NCI-H524 treated with DMSO at 0.1 percent for 48 hours (cell line): ENCODE measurements at places on chromosomes 4 and X.

- no peak for DNase-seq
Measured at GRCh38 chr4:76434901-76435527, at the start of gene SHROOM3. Gene SHROOM3 (plus strand): TSS chr4:76435229. CDS start chr4:76436053, 824 bp downstream.

DNA sequence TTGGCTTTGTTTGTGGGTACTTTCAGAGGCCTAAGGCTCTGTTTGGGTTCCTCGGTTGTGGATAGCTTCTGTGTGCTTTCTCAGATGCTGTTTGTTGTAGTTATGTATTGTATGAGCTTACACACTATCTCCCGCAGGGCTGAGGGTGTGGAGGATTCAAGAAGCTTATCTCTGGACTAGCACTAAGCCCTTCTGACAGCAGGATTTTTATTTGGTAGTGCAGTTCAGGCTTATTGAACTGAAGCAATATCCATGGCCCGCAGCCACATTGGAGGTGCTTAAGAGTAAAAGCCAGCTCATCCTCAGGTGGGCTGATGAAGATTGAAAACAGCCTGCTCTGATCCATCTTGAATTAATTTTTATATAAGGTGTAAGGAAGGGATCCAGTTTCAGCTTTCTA lies 128.2 kb downstream of the RASGEF1B start:
- no peak for DNase-seq

DNA sequence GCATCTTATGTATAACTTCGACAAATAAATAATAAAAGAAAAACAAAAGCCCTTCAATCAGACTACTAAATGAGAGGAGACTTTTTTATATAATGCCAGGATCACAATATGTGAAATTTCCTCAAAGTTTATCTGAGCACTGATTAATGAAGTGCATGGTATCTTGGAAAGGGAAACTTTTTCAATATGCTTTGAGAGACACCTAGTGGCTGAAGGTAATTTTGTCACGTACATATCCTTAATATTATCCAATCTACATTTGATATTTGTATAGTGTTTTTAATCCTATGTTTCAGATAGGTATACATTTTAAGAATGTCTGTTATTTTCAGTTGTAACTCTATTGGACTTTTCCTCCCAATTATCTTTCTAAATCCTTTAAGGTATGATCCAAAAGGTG lies 146.8 kb downstream of the KLHL4 start:
- no peak for DNase-seq

DNA sequence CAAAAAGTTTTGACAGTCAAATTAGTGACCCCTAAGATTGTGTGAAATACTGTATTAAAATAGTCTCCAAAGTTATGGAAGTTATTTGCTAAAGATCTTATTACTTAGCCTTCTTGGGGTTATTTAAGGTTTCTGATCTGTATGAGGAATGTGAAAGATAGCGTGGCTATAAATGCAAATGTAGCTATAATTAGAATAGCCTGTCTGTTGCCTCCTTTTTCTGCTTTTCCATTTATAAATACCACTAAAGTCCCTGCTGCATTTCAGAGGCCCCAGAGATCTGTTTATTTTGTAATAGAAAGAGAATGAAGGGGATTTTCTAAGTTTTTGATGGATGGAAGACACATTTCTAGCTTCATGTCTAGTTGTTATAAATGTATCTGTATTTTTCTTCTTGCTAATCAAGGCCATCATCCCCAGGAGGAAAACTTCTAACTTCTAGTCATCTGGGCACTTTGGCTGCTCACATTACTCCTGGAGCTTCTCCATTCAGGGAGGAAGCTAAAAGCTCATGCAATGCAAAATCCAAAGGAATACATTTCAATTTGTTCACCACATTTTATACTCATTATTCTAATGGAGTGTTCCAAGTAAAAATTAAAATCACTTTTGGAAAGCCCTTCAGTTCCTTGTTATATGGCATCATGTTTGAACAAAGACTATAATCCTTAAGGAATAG lies 73.9 kb downstream of the INTS12 start:
- DNase-seq, result no peak

GRCh38 chr4:121237069-121237399 lies 72.9 kb upstream of the TNIP3 start:
- DNase-seq, result no peak

DNA sequence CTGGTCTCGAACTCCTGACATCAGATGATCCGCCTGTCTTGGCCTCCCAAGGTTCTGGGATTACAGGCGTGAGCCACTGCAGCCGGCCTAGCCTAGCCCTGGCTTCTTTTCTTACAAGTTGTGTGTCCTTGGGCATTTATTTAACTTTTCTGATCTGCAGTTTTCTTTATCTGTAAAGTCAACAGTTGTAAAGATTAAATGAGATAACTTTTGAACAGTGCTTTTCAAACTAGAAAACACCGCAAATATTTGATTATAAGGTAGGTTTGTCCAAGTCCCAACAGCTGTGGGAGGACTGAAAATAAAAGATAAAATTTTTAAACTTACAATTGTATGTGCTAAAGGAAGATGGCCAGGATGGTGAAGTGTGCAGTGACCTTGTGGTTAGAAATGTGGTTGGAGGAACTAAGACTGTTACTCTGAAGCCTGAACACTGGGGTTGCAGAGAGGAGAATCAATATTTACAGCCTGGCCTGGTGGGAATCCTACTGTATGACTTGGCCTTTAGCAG lies 44.8 kb downstream of the GSX2 start:
- DNase-seq, result no peak

DNA sequence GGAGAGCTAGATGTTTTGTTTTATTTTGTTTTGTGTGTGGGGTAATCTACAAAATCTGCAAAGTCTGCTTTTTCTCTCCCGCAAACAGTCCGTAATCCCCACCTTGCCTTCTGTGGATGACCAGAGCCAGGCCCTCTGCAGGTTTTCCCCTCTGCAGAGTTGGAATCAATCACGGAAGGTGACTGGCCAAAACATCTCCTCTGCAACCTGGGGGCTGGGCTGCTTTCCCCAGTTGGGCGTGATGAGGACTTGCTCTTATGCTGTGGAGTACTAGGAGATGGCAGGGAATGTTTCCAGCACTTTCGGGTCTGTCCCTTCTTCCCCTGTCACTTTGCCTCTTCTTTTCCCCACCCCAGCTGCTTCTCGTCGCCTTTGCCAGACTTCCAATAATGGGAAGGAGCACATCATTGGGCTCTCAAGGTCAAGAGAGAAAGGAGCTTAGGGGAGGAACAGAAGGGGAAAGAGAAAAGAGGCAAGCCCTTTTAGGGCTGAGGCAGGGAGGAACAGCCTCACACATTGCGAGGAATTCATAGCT lies 1.1 kb downstream of the TMEM35A start:
- no peak for DNase-seq

GRCh38 chr4:55838356-55838755 lies 15.1 kb upstream of the EXOC1 start:
- no peak for DNase-seq

GRCh38 chr4:47530801-47531200 lies 45.7 kb downstream of the ATP10D start:
- DNase-seq, result no peak

DNA sequence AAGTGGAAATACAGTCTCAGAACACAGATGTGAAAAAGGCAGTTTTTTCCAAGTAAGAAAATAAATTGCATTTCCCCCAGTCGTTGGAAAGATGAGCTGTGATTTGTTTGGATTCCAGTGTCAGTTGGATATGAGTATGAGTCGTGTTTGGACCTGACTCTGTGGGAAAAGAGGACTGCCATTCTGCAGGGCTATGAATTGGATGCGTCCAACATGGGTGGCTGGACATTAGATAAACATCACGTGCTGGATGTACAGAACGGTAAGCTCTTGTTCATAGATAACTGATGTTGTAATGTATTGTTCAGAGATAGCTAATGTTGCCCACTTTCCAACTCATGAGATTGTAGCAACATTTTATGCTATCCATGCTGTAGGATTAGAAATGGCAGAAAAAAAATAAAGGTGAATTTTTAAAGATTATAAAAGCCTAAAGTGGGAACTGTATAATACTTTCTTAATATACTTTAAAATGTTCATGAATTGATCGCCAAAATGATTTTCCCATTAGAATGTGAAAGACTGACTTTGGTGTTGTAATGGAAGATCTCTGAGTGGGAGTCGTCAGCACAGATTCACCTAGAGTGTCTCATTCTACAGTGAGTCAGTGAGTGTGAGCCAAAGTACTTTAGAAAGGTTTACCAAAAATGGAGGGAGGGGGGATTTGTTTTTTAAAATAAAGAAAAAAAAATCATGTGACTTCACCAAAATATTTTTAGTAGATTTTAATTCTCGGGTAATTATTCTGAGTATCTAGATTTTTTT lies 178.7 kb downstream of the DCTD start:
- DNase-seq, result no peak

DNA sequence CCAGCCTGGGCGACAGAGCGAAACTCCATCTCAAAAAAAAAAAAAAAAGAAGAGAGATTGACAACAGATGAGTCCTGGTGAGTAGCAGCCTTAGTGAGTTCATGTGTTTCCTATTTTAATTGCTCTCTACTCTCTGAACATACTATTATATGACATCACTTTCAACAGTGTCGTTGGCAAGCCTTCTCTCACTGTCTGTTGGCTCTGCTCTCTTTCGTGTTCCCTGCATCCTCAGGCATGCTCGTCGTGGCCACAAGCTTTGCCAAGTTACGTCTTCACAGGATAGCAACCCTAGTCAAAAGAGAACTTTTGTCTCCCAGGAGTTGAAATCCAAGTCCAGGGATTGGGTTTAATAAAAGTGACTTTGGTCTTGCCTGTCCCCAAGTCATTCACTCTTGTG lies 117.1 kb upstream of the EGFL6 start:
- no peak for DNase-seq

DNA sequence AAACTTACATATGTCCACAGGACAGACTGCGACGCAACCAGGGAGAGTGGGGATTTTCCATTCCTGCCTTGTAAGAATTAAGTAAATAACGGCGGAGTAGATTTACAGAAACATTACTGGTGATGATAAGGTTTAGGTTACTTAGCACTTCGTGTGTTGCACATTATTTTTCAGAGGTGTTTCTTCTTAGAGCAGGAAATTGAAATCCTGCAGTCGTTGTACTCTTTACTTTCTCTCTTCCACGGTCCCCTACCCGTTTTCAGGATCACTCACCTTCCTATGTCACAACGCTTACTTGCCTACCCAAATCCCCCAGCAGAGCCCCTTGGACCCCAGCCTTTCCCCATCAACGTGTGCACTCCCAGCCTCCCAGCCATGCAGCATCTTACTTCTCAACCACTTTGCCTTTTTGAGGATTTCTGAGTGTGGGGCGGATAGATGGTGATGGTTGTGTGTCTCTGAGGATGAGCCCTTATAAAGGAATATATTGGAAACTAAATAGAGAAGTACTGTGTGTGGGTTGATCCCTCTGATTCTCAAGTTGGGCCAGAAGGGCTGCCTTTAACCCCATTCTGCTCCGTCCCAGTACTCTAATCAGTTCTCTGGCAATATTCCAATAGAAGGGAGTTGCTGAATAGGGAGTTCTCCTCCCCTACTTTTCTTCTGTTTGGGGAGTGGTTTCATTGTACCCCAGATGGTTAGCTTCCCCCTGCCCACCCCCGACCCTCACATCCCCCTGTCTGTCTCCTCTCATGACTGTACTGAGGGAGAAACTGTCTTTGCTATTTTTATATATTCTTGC lies 1.6 kb downstream of the MID2 start:
- no peak for DNase-seq

DNA sequence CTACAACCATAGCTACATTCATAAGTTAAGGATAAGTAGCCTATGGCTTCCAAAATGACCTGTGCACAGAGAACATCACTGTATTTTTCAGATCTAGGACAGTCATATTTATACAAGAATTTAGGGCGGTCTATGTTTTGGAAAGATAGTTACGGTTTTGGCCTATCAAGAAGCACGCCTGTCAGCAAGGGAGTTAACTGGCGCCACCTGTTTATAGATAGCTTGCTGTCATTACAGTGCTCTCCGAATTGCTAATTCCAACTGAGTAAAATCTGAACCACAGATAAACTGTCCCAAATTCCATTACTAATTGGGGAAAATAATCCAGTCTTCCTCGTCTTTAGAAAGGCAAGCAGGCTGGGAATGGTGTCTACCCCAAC lies 646 bp downstream of the ABCB7 start:
- no peak for DNase-seq

DNA sequence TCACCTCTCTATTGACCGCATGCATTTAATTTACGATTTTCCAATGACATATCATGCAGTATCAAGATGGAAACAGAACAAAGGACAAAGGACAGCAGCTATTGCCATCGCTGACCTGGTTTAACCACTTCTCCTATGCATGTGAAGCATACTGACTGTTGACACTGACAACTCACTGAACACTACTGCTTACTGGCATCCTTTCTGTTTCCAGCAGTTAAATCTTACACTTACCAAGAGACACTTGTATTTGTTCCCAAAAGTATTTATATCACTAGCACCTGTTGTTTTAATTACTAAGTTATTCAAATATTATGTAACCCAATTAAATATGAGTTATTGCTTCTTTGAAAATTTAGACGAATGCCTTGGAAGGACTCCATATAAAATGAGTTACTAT lies 176.7 kb downstream of the PDGFC start:
- no peak for DNase-seq

DNA sequence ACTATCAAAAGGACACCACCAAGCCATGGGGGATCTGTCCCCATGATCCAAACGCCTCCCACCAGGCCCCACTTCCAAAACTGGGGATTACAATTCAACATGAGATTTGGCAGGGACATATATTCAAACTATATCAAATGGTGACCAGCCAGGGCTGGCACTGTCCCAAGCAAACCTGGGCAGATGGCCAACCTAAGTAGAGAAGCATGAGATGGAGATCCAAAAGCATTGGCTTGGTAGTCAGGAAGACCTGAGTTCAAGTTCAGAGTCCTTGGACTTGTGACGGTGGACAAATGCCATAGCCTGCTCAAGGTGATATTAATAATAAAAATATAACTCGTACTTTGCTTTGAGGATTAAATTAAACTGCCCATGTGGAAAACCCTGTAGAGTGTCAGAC lies 79.2 kb upstream of the HS3ST1 start:
- no peak for DNase-seq

GRCh38 chr4:40200875-40201801 lies 4.3 kb downstream of the RHOH start:
- no peak for DNase-seq

GRCh38 chr4:76305971-76306881 lies at the start of gene STBD1:
Gene STBD1 (plus strand): TSS chr4:76306733. CDS start chr4:76306770, 37 bp downstream.
- no peak for DNase-seq

- DNase-seq, result no peak
Measured at GRCh38 chr4:46975812-46976553, 17.4 kb downstream of the GABRA4 start.

- DNase-seq, result no peak
Measured at GRCh38 chr4:26942871-26943270, 82.2 kb downstream of the STIM2 start.

- no peak for DNase-seq
Measured at GRCh38 chrX:46574774-46575381, 1.3 kb downstream of the CHST7 start.

DNA sequence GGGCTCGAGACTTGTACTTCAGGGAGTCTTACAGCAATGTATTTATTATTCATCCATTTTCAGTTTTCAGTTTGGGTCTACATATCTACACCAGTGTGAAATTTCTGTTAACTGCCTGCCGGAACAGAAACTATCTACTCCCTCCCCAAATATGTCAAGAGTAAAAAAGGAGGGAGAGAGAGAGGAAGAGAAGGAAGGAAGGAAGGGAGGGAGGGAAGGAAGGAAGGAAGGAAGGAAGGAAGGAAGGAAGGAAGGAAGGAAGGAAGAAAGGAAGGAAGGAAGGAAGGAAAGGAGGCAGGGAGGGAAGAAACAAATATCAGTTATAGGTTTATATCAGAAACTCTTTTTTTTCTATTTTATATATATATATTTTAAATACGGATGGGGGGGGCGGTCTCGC lies 12.6 kb downstream of the RPL39 start:
- DNase-seq, result no peak
